ENCODE measurements at places on chromosomes 6 and 20. TPM values are rescaled to one million over a fixed set of nuclear protein-coding genes. Genes with fewer than 3 reads are reported as not detected.

CD40 gene
- 14.9 TPM for total RNA-seq

PRSS16 gene
- total RNA-seq: 1.7 TPM

GRCh38 chr6:24183584-24183983 lies 57.6 kb downstream of the NRSN1 start:
- H3K36me3 ChIP-seq: no peaks in the 10 kb centered on the region
- no peak overlapping the region for H3K4me3 ChIP-seq
- H3K27me3 ChIP-seq: no peaks in the 10 kb centered on the region
- H3K27ac ChIP-seq: no peak overlapping the region

- H3K4me1 ChIP-seq: no peaks in the 10 kb centered on the region
- no peak overlapping the region for H3K27ac ChIP-seq
- no peak overlapping the region for H3K4me3 ChIP-seq
- no peaks in the 10 kb centered on the region for H3K36me3 ChIP-seq
Measured at GRCh38 chr6:12555267-12555666, 161.3 kb upstream of the PHACTR1 start.

DNA sequence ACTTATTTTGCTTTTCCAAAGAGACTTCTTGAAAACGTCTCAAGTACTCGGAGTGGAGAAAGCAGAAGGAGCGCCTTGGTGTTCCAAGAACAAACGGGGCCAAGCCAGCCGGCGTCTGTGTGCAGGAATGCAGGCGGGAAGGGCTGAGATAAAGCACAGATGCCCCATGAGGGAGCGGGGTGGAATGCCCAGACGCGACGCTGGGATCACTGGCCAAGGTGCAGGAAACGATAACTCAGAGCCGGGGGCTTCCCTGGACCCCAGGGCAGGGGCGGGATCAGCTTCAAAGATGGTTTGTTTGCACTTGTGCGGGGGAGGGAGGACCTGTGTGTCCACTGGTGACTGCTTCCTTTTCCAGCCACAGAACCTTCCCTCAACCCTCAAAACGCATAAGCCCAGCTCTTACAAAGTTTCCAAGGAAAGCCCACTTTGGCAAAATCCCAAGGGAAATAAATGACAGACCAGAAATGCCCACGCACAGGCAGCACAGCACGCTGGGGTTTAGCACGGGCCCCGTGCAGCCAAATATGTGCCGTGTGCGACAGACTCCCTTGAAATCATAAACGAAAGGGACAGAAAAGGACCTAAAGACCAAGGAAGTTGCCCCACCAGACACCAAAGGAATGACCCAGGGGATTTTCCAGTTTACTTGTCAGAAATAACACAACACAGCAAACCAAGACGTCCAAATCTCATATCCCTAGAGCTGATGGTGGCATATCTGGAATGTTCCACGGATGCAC lies 113.9 kb downstream of the NFATC2 start:
- H3K27me3 ChIP-seq: no peaks in the 10 kb centered on the region
- peak; percentile 73 for DNase-seq
- no peak overlapping the region for H3K4me3 ChIP-seq

DNA sequence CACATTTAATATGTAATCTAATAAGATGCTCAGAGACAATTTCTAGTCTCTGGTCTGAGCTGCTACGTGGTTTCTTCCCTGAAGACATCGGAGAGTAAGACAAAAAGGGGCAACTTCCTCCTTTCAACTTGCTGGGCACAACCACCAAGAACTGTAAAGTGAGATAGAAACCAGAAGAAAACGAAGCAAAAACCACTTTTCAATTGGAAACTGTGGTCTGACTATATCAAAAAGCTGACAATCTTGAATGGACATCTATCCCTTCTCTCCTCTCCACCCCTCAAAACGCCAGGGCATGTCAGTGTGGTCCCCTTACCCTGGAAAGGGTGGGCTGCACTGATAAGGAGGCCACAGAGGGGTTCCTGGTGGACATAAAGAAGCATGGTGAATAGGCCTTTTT lies 269.1 kb downstream of the CD83 start:
- no peaks in the 10 kb centered on the region for H3K36me3 ChIP-seq
- no peak overlapping the region for H3K27ac ChIP-seq
- DNase-seq: no peak
- no peaks in the 10 kb centered on the region for H3K4me1 ChIP-seq

DNA sequence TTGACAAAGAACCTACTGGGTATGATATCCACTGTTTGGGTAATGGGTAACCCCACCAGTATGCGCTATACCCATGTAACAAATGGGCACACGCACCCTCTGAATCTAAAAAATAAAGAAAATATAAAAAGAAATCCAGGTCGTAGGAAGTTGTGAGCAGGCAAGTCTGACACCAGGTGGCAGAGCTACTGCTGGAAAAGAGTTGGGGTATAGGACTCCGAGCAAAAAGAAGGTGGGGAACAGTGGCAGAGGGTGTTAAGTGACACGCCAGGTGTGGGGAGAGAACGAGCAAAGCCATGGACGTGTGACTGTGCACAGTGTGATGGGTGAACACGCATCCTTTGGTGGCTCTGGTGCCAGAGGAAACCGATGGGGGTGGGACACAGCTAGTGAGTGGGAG lies 46.7 kb downstream of the NOX3 start:
- no peak overlapping the region for H3K4me3 ChIP-seq
- no peak for DNase-seq
- no peaks in the 10 kb centered on the region for H3K4me1 ChIP-seq
- no peak overlapping the region for H3K27ac ChIP-seq

DNA sequence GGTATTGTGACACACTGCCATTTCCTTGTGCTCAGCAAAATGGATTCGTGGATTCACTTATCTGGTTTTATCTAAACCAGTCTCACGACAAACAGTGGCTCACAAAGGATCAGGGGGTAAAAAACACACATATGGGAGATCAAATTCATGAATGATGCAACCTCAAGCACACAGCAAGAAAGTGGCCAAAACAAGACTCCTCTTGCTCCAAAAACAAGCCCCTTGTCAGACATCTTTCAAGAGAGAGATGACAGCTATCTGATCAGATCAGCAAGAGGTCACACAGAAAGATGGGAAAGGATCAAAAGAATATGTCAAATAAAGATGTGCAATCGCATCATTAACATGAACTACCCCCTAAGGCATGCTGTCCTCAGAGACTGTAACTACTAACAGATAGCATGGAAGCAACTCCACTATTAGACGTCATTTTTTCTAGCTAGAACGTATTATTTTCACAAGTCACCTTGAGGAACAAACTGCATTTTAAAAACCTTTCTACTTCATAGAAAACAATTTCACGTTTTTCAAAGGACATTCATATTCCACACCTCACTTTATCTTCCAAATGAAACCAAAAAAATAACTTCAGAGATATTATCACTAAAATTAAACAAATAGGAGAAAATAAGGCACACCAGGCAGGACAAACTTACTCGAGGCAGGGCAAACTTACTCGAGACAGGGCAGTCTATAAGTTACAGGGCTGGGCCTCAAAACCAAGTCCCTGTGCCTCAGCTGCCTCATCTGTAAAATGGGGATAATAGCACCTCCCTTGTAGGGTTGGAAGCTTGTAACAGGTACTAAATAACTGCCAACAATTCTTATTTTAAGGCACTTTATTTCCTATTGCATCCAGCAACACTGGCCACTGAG lies 122.3 kb downstream of the PREX1 start:
- no peak overlapping the region for H3K4me3 ChIP-seq
- H3K4me1 ChIP-seq: no peaks in the 10 kb centered on the region
- H3K36me3 ChIP-seq: no peaks in the 10 kb centered on the region
- no peak overlapping the region for H3K27ac ChIP-seq

DNA sequence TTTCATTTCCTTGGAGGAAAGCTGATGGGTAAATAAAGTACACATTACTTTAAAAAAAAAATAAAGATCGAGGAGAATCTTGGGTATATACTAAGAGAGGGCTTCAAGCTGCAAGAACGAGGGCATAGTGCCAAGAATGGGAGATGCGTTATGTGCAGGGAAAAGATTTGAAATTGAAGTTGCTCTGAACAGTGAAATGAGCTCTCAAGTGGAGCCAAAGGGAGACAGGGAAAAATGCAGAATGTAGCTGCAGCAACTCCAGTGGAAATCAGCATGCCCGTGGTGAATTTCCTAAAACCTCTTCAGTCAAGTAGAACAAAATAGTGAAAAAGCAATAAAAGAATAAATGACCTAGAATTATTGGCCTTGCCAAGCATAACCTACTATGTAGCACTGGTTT lies 11.4 kb upstream of the COL9A1 start:
- no peaks in the 10 kb centered on the region for H3K4me1 ChIP-seq
- no peaks in the 10 kb centered on the region for H3K27me3 ChIP-seq
- no peak overlapping the region for H3K4me3 ChIP-seq
- H3K36me3 ChIP-seq: no peaks in the 10 kb centered on the region
- H3K27ac ChIP-seq: no peak overlapping the region

All from right atrium auricular region (tissue), 2 donors.